IPS-NIHi11 (cell line): ENCODE measurements at places on chromosomes 16 and 17.

DNA sequence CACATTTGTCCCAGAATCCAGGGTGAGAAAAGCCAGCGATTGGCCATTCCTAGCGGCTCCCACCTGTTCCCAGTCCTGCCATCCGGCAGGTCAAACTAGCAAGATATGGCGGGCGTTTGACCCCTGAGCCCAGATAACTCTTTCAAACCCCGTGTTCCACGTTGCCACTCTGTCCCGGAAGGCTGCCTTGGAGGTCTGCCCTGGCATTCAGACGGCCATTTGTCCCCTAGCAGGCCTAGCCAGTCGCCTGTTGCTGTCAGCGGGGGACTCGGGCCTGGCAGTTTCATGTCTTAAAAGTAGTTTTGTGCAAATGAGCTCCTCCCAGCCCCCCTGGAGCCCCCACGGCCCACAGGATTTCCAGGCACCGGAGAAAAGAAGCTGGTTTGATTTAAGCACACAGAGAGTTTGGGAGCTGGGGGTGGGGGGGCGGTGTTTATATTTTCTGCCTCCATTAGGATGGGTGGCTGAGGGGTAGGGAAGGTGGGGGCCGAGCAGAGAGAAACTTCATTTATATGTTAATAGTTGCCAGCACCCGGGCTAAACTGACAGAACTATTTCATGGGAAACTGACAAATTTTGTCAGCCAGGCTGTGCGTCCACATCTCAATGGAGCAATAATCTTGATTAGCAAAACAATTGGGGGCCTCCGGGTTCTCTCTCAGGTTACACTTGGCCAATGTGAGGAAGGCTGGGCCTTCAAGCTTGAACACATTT lies 240.9 kb upstream of the SALL1 start:
- peak; percentile 70 for DNase-seq

- no peak for DNase-seq
Observed at GRCh38 chr17:27326585-27326984, 32.7 kb downstream of the WSB1 start.

DNA sequence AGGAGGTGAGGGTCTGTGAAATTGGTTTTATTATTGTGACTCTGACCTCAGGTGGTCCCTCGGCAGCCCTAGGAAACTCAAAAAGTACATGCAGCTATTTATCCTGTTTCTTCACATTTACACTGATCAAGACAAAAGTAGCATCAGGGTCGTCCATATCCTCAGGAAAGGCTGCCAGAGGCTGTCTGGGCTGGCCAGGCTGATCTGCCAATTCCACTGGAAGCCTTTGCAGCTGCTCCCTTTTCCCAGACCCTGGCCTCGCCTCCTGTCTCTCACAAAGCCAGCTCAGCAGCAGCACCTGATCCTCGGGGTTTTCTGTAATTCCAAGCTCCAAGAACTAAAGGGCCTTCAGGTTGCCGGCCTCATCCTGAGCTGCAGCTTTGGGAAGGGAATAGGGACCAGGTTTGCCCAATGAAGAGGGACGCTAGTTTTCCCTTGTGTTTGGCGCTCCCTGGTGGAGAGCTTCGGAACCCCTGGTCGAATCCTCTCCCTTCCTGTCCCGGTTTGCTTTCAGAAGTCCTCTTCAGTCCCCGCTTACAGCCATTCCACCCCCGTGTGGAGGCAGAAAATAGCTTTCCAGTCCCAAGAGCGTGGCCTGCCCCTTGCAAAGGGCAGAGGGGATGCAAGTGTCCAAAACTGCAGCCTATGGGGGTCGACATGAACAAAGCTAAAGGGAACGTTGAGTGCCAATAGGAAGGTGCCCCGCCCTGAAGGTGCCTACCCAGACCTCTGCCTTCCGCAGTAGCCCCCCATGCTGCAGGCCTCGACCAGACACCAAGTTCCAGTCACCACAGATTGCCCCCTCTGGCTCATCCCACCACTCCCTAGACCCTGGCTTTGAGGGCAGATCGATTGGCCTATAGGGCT lies 13.4 kb downstream of the MFSD6L start:
- DNase-seq = peak; percentile 86

- no peak for DNase-seq
Observed at GRCh38 chr16:85438981-85439685, 174.0 kb upstream of the GSE1 start.

- DNase-seq = no peak
Observed at GRCh38 chr17:17921192-17922069, 50.8 kb downstream of the TOM1L2 start.

GRCh38 chr17:54991567-54991966 lies 23.0 kb downstream of the STXBP4 start:
- DNase-seq = no peak

GRCh38 chr16:52407778-52408177 lies 139.2 kb downstream of the TOX3 start:
- DNase-seq = no peak

GRCh38 chr17:61279476-61280145 lies 120.0 kb upstream of the TBX2 start:
- no peak for DNase-seq

DNA sequence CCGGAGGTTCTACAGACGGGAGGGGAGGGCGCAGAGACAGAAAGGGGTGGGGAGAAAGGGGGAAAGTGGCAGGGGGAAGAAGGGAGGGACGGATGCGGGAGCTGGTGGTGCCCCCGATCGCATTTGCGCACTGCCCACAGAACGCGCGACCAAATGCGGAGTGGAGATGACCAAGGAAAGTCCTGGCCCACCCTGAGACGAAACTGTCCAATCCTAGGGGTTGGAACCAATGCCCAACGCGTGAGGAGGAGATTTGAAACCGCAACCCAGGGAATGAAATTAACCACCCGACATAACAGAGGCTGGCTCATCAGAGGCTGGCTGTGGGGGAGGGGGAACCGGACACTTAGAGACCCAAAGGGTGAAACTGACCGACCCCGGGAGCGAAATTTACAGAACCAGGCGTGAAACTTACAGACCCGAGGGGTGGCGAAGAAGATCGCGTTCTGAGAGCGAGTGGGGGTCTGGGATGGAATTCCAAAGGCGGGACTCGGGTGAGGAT lies 1.4 kb downstream of the HES7 start:
- DNase-seq = no peak

DNA sequence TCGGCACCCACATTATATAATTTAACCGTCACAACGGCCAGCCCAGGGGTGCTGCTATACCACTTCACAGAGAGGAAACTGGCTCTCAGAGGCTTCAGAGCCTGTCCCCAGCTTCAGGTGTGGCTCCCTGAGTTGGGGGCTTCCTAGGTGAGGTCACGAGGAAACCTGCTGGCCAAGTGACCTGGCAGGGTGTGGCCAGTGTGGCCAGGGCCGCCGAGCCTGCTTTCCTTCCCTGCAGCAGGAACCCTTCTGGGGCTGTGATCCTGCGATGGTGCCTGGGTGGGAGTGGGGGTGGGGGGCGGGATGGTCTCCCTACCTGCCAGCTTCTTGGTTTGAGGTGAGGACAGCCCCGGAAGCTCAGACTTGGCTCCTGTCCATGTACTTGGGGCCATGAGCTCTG lies 39.9 kb downstream of the ADCY7 start:
- DNase-seq = no peak

DNA sequence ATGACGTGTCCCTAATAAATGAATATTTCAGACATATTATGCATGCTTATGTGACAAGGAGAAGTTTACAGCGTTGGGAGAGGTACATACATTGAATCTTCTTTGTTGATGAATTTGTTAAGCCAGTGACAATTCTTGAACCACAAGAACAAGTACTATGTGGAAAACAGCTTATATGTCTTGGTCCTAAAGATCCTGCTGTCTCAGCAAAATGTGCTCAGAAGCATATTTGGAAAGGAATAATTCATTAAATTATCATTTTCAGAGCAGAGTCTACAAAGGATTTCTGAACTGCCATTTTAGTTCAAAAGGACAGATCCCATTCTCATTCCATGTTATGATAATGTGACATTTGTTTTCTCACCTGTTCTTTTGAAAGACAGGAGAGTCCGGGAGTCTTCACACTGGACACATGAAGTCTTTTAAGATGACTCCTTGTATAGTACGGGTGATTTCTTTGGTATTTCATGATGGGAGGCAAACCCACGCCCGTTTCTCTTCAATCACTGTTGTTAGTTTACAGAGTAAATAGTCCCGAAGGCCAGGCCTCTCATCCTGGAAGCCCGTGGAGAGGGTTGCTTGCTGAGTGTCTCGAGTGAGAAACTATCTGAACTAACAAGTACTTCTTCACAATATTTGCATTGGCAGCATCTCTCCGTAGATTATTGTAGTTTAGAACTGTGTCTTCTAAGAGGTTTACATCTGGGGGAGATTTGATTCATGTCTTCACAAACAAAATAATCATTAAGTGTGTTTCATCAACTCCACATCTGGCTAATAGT lies 26.7 kb downstream of the VPS35L start:
- DNase-seq = no peak

- DNase-seq = no peak
Observed at GRCh38 chr16:64132759-64133361, 989.0 kb downstream of the CDH11 start.

- no peak for DNase-seq
Observed at GRCh38 chr16:85372627-85373372, 240.3 kb upstream of the GSE1 start.

- no peak for DNase-seq
Observed at GRCh38 chr16:67460168-67460567, 20.8 kb downstream of the ATP6V0D1 start.

DNA sequence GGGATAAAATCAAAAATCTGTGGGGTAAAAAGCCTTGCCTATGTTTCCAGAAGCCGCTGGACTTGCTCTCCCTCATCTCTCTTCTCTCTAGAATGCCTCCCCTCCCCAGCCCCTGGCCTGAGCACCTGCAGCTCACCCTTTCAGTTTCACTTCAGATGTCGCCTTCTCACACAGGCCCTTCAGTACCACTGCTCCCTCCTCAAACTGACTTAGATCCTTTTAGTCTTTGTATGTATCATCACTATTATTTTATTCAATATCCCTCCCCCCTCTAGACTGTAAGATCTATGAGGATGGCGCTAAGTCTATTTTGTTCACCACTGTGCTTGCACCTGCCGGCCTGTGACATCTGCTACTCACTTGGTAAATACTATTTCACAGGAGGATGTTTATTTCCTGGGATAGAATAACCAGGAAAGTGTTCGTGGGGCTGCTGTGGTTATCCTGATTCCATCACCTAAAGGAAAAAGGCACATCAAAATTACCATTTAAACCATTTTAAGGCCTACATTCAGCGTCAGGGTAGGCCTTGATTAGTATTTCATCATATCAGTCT lies 122.3 kb downstream of the MRTFB start:
- no peak for DNase-seq

DNA sequence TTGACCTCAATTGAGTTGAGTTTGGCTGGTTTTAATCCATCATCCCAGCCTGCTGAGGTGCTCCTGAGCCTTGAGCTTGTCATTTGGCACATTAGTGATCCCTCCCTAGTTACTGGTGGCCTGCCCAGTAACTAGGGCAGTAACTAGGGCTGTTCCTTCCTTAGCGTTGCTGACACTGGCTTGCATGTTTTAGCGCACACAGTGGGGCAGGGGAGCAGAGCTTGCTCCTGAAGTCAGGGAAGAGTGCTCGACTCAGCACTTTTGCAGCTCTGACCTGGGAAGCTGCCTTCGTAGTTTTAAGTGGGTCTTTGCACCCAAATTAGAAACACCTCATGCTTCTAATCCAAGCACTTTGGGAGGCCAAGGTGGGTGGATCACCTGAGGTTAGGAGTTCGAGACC lies 15.7 kb downstream of the CCDC42 start:
- no peak for DNase-seq

GRCh38 chr16:54193665-54194333 lies 92.8 kb downstream of the IRX3 start:
- DNase-seq = peak; percentile 86
